ENCODE measurements at places on chromosomes 5 and 9.

- H3K36me3 ChIP-seq: no peaks in the 10 kb centered on the region
- H3K4me1 ChIP-seq: peaks cover 23% of the 10 kb centered on the region
- no peak overlapping the region for H3K27ac ChIP-seq
- no peak for ATAC-seq
Observed at GRCh38 chr9:840343-840742, 1.2 kb upstream of the DMRT1 start.

DNA sequence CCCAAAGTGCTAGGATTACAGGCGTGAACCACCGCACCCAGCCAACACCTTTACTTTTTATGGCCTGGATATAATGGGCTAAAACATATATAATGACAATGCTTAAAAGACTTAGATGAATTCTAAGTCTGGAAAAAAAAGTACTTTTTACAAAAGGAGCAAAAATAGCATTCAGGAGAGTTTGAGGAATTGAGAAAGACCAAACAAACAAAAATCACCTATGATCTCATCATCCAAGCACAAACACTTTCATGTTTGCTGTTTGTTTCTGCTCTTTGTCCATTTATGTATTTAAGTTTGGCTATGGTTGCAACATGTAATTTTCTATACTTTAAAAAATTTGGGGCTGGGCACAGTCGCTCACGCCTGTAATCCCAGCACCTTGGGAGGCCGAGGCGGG, 54.8 kb upstream of the RIC1 start:
- no peak overlapping the region for H3K27ac ChIP-seq
- H3K4me3 ChIP-seq: no peak overlapping the region

DNA sequence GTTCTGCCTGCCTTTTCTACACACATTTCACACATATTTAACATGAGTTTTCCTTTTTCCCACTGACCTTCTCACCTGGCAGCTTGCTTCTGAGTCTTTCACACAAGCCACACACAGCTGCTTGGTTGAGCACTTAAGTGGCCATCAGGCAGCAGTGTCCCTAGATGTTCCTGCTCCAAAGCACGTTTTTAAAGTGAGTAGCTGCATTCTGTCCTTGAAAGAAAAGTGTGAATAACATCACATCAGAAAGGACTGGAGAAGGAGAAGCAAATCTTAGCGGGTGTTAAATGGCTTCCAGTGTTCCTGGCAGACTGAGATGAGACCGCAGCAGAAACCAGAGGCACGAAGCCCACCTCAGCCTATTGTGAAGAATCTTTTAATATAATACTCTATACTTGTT, 209.2 kb upstream of the IRX4 start:
- H3K36me3 ChIP-seq: no peaks in the 10 kb centered on the region
- H3K27ac ChIP-seq: no peak overlapping the region
- no peaks in the 10 kb centered on the region for H3K4me1 ChIP-seq
- H3K4me3 ChIP-seq: no peak overlapping the region
- H3K27me3 ChIP-seq: no peaks in the 10 kb centered on the region

GRCh38 chr5:93576994-93577853, 3.8 kb downstream of the NR2F1-AS1 start:
- ATAC-seq: no peak
- H3K36me3 ChIP-seq: no peaks in the 10 kb centered on the region
- peaks cover 8% of the 10 kb centered on the region for H3K27me3 ChIP-seq
- H3K4me1 ChIP-seq: peaks cover 12% of the 10 kb centered on the region
- H3K27ac ChIP-seq: peak overlapping the region; percentile 81

DNA sequence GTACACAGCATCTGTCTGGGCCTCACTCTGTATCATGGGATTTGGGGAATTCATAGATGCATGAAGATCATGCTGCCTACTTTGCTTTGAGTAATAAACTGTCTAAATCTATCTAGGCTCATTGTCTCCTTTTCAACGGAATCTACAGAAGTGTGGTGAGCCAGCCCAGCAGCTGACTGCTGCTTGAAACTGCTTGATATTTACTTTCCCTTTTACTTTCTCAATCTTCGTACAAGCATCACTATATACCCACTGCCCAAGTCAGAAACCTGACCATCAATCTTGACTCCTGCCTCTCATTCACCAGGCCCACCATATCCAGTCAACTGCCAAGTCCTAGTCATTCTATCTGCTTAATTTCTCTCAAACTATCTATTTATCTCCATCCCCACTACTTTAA, 142.9 kb downstream of the NR2F1-AS1 start:
- H3K27ac ChIP-seq: no peak overlapping the region
- ATAC-seq: no peak
- H3K4me1 ChIP-seq: no peaks in the 10 kb centered on the region
- no peaks in the 10 kb centered on the region for H3K36me3 ChIP-seq
- no peaks in the 10 kb centered on the region for H3K27me3 ChIP-seq

DNA sequence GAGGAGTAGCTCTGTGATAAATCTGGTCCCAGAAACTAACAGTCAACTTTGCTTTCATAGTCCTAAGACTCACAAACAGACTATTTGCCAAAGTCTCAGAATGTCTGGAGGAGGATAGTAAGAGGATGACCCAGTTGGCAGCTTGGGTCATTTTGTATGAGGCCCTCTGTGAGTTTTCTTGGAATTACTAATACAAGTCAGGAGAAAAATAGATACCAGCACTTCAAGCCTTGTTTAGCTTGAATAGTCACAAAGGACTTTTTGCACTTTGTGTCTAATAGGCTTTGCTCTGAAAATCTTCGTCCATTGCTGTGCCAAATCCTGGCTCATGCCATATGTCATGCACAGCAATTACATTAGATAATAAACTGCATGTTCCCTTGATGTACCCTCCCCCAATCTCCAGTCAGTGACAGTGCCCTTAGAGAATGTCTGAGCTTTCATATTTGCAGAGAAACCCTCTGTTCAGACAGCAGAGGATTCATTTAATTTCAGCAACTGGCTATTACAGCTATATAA, 612.8 kb downstream of the CSNK1G3 start:
- H3K36me3 ChIP-seq: no peaks in the 10 kb centered on the region
- H3K27me3 ChIP-seq: no peaks in the 10 kb centered on the region
- ATAC-seq: no peak
- H3K27ac ChIP-seq: peak overlapping the region; percentile 18
- H3K4me1 ChIP-seq: peaks cover 10% of the 10 kb centered on the region
- no peak overlapping the region for H3K4me3 ChIP-seq

DNA sequence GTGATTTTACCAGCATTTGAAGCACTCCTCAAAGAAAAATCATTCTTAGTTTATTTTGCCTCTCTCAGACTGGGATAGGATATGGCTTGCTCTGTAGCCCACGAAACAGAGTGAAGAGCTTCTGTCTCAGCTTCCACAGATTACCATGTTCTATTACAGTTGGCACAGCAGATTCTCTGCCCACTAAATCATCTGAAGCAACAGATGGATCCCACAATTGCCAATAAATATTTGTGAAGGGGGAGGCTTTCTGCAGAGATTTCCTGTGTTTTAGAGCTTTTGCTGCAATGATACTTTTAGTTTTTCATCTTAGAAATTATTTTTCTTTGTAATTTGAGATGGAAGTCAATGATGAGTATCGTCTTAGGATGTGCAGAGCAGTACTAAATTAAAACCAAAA, 12.3 kb upstream of the MAP3K1 start:
- H3K27me3 ChIP-seq: no peaks in the 10 kb centered on the region
- no peak overlapping the region for H3K4me3 ChIP-seq
- ATAC-seq: no peak
- H3K4me1 ChIP-seq: no peaks in the 10 kb centered on the region
- H3K36me3 ChIP-seq: no peaks in the 10 kb centered on the region

- no peak overlapping the region for H3K4me3 ChIP-seq
- H3K27me3 ChIP-seq: no peaks in the 10 kb centered on the region
- peaks cover 17% of the 10 kb centered on the region for H3K4me1 ChIP-seq
- H3K27ac ChIP-seq: peak overlapping the region; percentile 13
Observed at GRCh38 chr9:78011049-78011448, 20.6 kb downstream of the GNAQ start.

GRCh38 chr5:137501846-137502406, 2.8 kb upstream of the SPOCK1 start:
- peaks cover 57% of the 10 kb centered on the region for H3K27me3 ChIP-seq
- ATAC-seq: no peak
- H3K27ac ChIP-seq: no peak overlapping the region
- no peak overlapping the region for H3K4me3 ChIP-seq
- peaks cover 3% of the 10 kb centered on the region for H3K4me1 ChIP-seq
- H3K36me3 ChIP-seq: no peaks in the 10 kb centered on the region

- H3K4me1 ChIP-seq: peaks cover 8% of the 10 kb centered on the region
- H3K27me3 ChIP-seq: no peaks in the 10 kb centered on the region
- H3K4me3 ChIP-seq: no peak overlapping the region
- H3K36me3 ChIP-seq: no peaks in the 10 kb centered on the region
- peak; percentile 94 for ATAC-seq
Observed at GRCh38 chr5:145775893-145776444, 59.2 kb downstream of the PRELID2 start.

GRCh38 chr5:101689306-101689705, 606.8 kb downstream of the SLCO4C1 start:
- no peaks in the 10 kb centered on the region for H3K4me1 ChIP-seq
- H3K4me3 ChIP-seq: no peak overlapping the region
- no peaks in the 10 kb centered on the region for H3K36me3 ChIP-seq
- no peak for ATAC-seq
- H3K27me3 ChIP-seq: no peaks in the 10 kb centered on the region

DNA sequence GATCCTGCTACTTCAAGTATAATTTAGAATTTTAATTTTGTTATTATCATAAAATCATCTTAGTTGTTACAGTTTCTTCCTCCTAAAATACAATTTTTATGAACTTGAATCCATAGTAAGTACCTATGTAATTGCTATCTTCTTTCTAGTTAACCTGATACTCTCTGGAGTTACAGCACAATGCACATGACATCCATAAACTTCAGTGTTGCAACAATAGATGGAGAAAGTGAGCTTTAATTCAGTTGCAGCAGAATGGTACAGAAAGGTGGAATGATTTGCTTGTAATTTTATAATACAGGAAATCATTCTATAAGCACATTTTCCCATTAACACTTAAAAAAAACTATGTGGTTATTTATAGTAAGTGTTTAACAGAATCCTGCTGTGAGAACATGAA, 372.0 kb downstream of the CDH9 start:
- H3K36me3 ChIP-seq: no peaks in the 10 kb centered on the region
- ATAC-seq: no peak
- H3K27ac ChIP-seq: no peak overlapping the region
- no peaks in the 10 kb centered on the region for H3K27me3 ChIP-seq
- H3K4me3 ChIP-seq: no peak overlapping the region

DNA sequence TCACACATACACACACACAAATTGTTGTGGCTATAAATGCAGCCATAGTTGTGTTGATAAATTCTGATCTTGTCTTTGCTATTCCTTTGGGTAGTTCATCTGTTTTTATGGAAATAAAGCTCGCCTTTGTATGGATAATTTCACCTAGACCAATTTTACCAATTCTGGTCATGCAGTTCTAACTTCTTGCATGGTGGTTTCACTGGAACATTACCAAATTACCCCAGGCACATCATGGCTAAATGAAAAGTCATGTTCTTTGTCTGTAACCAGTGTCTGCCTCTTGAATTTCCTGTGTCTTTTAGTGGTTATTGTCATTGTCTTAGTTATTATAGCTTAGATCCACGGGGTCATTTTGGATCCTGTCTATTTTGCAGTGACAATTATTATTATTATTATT, 50.3 kb upstream of the TMC1 start:
- H3K4me3 ChIP-seq: no peak overlapping the region
- H3K27ac ChIP-seq: no peak overlapping the region
- H3K4me1 ChIP-seq: no peaks in the 10 kb centered on the region
- no peak for ATAC-seq
- no peaks in the 10 kb centered on the region for H3K27me3 ChIP-seq
